ENCODE measurements at places on chromosomes 16 and 17.

GRCh38 chr17:7435676-7436555, 681 bp downstream of the TMEM102 start:
- no peak for DNase-seq

DNA sequence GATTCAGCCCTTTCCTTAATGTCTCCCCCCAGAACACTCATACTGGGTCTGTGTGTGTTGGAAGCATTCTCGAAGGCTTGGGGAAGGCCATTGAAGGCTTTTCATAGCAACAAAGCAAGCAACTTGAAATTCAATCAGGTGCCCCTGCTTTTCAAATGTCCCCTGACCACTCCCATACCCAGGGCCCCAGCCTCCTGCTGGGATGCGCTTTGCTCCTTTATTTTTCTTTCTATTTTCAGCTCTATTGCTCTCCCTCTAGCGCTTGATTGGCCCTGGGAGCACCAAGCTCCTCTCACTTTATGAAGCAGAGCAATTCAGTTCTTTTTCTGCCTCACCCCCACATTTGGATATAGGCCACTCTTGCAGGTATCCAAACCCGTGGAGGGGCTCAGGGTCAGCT, 92.0 kb downstream of the WSCD1 start:
- no peak for DNase-seq

DNA sequence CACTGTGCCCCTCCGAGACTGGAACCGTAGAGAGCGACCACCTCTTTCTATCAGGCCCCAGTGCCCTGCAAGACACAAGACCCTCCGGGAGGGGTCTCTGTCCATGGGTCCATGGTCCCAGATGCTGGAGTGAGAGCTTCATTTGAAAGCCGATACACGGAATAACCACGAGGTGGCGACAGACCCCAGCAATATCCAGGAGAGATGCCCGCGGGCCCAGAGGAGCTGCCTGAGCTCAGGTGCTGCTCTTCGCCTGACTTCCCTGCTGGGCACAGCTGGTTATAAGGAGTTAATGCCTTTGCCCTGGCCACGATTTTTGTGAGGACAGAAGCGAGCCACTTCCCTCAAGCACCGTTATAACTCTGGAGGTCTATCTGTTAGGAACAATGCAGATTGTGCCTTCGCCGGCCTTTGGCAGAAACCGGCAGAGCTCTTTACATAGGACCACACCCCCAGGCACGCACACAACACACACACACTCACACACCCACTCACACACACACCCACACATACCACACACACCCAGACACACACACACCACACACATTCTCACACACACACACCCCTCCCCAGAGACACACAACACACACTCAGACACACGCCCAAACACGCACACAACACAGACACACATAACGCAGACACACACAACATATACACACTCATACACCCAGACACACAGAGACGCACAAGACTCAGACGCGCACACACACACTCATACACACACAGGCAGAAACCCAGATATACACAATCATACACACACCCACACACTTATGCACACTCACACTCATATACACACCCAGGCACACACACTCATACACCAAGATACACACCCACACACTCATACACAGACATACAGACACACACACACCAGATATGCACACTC, 436.4 kb downstream of the SOX9 start:
- DNase-seq = no peak

- no peak for DNase-seq
Observed at GRCh38 chr17:50649042-50649908, 14.6 kb downstream of the ABCC3 start.

- DNase-seq = no peak
Observed at GRCh38 chr16:12170103-12171040, 193.8 kb downstream of the SNX29 start.

- no peak for DNase-seq
Observed at GRCh38 chr16:81796035-81796434, 16.9 kb downstream of the PLCG2 start.
